ENCODE measurements at places on chromosomes 7 and 10.

GRCh38 chr7:130897515-130898419 is 163.8 kb upstream of the KLF14 start:
- H3K27ac ChIP-seq = peak overlapping the region; percentile 99
- H3K4me3 ChIP-seq = no peak overlapping the region
- H3K36me3 ChIP-seq = no peaks in the 10 kb centered on the region
- no peaks in the 10 kb centered on the region for H3K27me3 ChIP-seq
- no peak for DNase-seq

DNA sequence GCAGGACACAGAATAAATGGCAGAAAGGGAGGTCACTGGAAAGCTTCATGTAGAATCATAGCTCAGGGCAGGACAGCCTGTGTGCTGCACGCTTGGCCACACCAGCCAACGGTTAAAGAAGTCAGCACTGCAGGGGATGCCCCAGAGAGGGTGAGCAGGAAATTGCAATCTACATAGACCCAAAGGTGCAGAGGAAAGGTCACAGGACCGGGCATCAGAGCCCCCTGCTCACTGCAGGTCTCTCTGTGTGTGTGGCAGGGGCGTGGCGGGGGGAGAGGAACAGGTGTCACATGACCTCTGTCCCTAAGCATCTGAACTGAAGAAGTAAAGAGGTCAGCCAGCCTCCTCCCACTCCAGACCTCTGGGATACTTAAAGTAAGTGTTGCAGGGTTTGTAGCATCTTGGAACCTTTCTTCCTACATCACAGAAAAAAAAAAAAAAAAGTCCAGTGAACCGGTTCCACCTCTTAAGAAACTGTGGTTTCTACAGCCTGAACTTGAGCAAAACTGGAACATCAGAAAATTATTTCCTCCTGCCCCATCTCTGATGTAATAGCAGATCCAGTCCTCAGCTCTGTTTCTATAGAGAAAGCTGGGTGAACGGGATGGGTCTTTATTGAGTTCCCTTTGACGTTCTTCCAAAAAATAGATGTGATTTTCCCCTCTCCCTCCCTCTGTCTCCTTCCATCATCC is 64.3 kb downstream of the RGS10 start:
- DNase-seq = no peak
- H3K4me3 ChIP-seq = no peak overlapping the region
- no peak overlapping the region for H3K27ac ChIP-seq

GRCh38 chr7:42694894-42695507 is 216.9 kb downstream of the C7orf25 start:
- H3K4me3 ChIP-seq = no peak overlapping the region

DNA sequence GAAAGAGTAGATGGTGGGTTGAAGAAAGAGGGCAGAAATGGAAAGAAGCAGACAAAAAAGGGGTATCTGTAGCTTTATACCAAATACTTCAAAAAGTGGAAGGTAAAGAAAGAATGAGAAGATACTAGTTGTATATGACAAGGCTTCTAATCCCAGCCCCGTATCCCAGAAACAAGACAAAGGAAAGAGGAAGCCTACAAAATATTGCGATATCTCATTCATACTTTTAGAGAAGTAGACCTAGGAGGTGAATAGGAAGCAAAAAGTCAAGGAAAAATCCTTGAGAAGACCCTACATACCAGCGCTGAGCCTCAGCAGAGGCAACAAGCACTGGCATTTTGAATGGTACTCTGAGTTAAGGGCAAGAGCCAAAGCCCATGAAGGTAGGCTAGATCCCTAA is 26.6 kb downstream of the PHTF2 start:
- no peak overlapping the region for H3K27ac ChIP-seq
- no peak for DNase-seq

DNA sequence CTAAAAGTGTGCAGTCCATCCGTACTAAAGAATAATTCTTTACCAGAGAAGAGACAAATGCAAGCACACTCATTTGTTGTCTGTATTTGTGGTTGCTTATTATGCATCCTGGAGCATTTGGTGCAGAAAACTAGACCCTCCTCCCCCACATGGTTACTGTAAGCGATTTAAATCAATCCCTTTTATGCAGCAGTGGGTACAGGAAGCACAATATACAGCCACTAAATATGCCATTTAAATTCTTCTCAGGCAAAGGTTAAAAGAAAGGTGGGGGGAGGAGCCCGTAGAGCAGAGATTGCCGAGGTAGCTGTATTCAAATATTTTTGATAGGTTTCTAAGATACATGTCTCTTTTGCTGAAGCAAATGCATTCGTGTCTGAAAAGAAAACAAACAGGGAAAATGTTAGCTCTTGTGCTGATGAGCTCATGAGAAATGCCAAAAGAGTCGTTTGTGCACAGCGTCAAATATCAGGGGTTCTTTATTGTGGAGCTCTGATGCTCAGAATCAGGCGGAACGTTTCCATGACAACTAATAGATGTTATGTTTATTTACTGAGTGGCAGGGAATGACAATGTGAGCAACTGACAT is 131.3 kb upstream of the NPVF start:
- no peaks in the 10 kb centered on the region for H3K36me3 ChIP-seq
- H3K27me3 ChIP-seq = no peaks in the 10 kb centered on the region
- H3K4me1 ChIP-seq = peaks cover 15% of the 10 kb centered on the region
- no peak overlapping the region for H3K4me3 ChIP-seq
- DNase-seq = no peak

DNA sequence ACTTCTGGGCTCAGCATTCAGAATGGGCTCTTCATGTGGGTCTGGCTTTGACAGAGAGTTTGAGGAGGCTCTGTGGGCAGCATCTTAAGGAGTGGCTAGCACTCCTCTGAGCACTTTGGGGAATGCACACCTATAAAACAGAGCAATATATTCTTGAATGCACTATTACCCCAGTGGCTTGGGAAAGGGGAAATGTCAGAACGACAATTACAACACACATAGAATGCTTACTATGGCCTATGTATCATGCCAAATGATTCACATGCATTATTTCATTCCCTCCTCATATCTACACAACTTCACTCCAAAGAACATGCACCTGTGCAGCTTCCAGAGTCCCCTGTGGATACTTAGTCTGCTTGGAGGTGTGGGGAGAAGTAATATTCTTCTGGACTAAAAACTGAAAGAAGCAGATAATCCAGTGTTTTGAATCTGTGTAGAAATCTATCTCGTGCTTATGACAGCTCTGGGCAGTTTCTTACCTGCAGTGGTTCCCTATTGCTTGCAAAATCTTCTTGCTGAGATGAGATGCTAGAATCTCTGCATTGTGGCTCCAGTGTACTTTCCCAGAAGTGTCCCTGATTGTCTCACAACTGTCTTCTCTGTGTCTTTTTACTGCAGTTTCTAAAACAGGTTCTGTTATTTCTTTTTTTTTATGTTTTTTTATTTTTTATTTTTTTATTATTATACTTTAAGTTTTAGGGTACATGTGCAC is 5.5 kb upstream of the MGAM start:
- H3K27ac ChIP-seq = no peak overlapping the region
- H3K4me3 ChIP-seq = no peak overlapping the region
- DNase-seq = no peak
- H3K27me3 ChIP-seq = no peaks in the 10 kb centered on the region
- no peaks in the 10 kb centered on the region for H3K4me1 ChIP-seq

- H3K4me1 ChIP-seq = no peaks in the 10 kb centered on the region
- DNase-seq = no peak
- H3K4me3 ChIP-seq = no peak overlapping the region
- no peak overlapping the region for H3K27ac ChIP-seq
- H3K36me3 ChIP-seq = no peaks in the 10 kb centered on the region
Measured at GRCh38 chr10:44424957-44425356, 40.1 kb upstream of the CXCL12 start.

- no peak overlapping the region for H3K27ac ChIP-seq
- no peak for DNase-seq
- H3K27me3 ChIP-seq = no peaks in the 10 kb centered on the region
- H3K4me1 ChIP-seq = no peaks in the 10 kb centered on the region
- H3K36me3 ChIP-seq = no peaks in the 10 kb centered on the region
Measured at GRCh38 chr10:75342397-75342796, 59.2 kb downstream of the ZNF503 start.

- no peaks in the 10 kb centered on the region for H3K27me3 ChIP-seq
- DNase-seq = no peak
- no peaks in the 10 kb centered on the region for H3K36me3 ChIP-seq
- no peak overlapping the region for H3K4me3 ChIP-seq
- no peak overlapping the region for H3K27ac ChIP-seq
Measured at GRCh38 chr7:149774237-149775175, 1.1 kb upstream of the ZNF467 start.

GRCh38 chr7:31811650-31812461 is 124.8 kb downstream of the PPP1R17 start:
- no peak overlapping the region for H3K4me3 ChIP-seq
- H3K36me3 ChIP-seq = no peaks in the 10 kb centered on the region
- H3K4me1 ChIP-seq = no peaks in the 10 kb centered on the region
- DNase-seq = no peak
- H3K27ac ChIP-seq = peak overlapping the region; percentile 52

- H3K36me3 ChIP-seq = no peaks in the 10 kb centered on the region
- peaks cover 9% of the 10 kb centered on the region for H3K4me1 ChIP-seq
- no peak overlapping the region for H3K27ac ChIP-seq
- H3K4me3 ChIP-seq = no peak overlapping the region
Measured at GRCh38 chr10:109914966-109915365, 8.3 kb downstream of the XPNPEP1 start.

DNA sequence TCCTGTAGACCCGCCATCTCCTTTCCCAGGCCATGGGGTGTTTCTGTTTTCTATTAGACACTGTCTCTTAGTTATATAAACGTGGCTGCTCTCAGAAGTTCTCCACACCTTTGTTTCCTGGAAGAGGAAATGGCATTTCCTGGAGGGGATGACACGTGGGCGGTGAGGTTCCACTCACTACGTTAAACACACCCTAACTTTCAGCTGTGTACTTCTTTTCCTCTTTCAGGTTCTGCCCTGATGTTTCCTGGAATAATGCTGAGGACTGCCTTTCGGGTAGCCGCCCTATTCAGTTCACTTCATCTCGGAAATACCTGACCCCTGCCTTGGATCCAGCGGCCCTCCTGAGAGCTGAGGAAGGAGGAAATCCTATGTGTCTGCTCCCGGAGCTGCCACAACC is 3.4 kb upstream of the PRKCQ start:
- no peaks in the 10 kb centered on the region for H3K4me1 ChIP-seq
- no peaks in the 10 kb centered on the region for H3K36me3 ChIP-seq
- no peak overlapping the region for H3K27ac ChIP-seq
- peaks cover 15% of the 10 kb centered on the region for H3K27me3 ChIP-seq
- no peak overlapping the region for H3K4me3 ChIP-seq

GRCh38 chr10:42827201-42827600 is 44.6 kb downstream of the BMS1 start:
- no peak overlapping the region for H3K4me3 ChIP-seq
- H3K4me1 ChIP-seq = no peaks in the 10 kb centered on the region
- no peaks in the 10 kb centered on the region for H3K27me3 ChIP-seq
- no peak for DNase-seq
- H3K36me3 ChIP-seq = no peaks in the 10 kb centered on the region

DNA sequence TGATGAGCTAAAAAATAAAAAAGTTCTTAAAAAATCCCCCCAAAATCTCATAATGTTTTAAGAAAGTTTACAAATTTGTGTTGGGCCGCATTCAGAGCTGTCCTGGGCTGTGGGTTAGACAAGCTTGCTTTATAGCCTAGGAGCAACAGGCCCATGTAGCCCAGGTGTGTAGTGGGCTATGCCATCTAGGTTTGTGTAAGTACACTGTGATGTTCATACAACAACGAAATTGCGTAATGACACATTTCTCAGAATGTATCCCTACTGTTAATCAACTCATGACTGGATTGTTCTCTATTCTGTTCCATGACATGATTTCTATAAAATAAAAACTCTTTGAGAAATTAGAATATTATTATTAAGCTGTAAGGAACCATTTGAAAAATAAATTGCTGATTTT is 13.0 kb downstream of the MIOS start:
- no peaks in the 10 kb centered on the region for H3K36me3 ChIP-seq
- H3K4me3 ChIP-seq = no peak overlapping the region
- no peaks in the 10 kb centered on the region for H3K27me3 ChIP-seq
- H3K4me1 ChIP-seq = no peaks in the 10 kb centered on the region
- H3K27ac ChIP-seq = no peak overlapping the region
- DNase-seq = no peak

DNA sequence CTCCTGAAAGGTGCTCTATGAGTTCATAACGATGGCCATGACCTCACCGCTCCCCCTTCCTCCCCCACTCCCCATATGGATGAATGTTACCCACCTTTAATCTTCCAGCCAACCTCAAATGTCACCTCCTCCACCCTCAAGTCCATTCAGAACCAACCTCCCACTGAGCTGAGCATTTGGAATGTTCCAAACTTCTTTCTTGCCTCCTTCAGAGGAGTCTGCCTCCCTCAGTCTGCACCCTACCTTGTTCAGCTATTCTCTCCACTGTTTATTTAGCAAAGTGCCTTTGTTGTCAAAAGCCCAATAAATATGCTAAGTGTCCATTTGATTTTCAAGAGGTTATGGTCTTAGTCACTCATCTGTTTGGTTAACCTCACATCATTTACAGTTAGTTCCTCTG is 22.9 kb upstream of the MTPAP start:
- H3K36me3 ChIP-seq = no peaks in the 10 kb centered on the region
- H3K27me3 ChIP-seq = no peaks in the 10 kb centered on the region
- no peak overlapping the region for H3K4me3 ChIP-seq
- no peak overlapping the region for H3K27ac ChIP-seq
- DNase-seq = no peak
- no peaks in the 10 kb centered on the region for H3K4me1 ChIP-seq

GRCh38 chr10:86671985-86672710 is 3.8 kb downstream of the LDB3 start:
- H3K4me1 ChIP-seq = no peaks in the 10 kb centered on the region
- no peak for DNase-seq
- no peaks in the 10 kb centered on the region for H3K36me3 ChIP-seq
- no peak overlapping the region for H3K27ac ChIP-seq
- H3K27me3 ChIP-seq = no peaks in the 10 kb centered on the region
- H3K4me3 ChIP-seq = no peak overlapping the region

GRCh38 chr10:100232101-100232500 is 2.7 kb upstream of the CHUK start:
- no peak overlapping the region for H3K4me3 ChIP-seq
- H3K4me1 ChIP-seq = peaks cover 8% of the 10 kb centered on the region
- H3K27me3 ChIP-seq = no peaks in the 10 kb centered on the region
- H3K27ac ChIP-seq = no peak overlapping the region

DNA sequence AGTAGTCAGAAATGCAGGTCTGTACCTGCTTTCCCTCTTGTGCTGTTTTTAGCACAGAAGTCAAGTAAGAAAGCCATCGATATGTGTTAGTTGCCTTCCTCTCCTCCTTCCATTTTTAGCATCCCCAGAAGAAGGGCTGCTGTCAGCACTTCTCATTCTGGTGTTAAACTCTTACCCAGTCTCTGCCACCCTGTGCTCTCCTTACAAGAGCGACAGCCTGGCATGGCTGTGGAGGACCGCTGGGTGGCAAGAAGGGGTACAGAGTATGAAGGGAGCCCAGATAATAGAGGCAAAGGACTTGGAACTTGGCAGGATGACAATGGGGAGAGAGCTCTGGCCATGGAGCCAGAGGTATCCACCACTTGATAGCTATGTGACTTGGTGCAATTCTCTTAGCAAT is 103.5 kb downstream of the RPS24 start:
- H3K27ac ChIP-seq = no peak overlapping the region
- H3K4me1 ChIP-seq = no peaks in the 10 kb centered on the region
- DNase-seq = no peak
- H3K36me3 ChIP-seq = no peaks in the 10 kb centered on the region
- H3K4me3 ChIP-seq = no peak overlapping the region

GRCh38 chr7:139708541-139708940 is 69.3 kb downstream of the HIPK2 start:
- H3K4me1 ChIP-seq = no peaks in the 10 kb centered on the region
- no peaks in the 10 kb centered on the region for H3K36me3 ChIP-seq
- no peaks in the 10 kb centered on the region for H3K27me3 ChIP-seq
- no peak for DNase-seq

- no peak for DNase-seq
- no peaks in the 10 kb centered on the region for H3K4me1 ChIP-seq
- H3K27ac ChIP-seq = no peak overlapping the region
- no peaks in the 10 kb centered on the region for H3K27me3 ChIP-seq
- no peaks in the 10 kb centered on the region for H3K36me3 ChIP-seq
- H3K4me3 ChIP-seq = no peak overlapping the region
Measured at GRCh38 chr7:92768501-92769393, 67.6 kb downstream of the CDK6 start.
